ENCODE measurements at places on chromosomes 16 and 17.
A peak's percentile ranks its signal among the peaks of the same experiment; 100 is the strongest.

DNA sequence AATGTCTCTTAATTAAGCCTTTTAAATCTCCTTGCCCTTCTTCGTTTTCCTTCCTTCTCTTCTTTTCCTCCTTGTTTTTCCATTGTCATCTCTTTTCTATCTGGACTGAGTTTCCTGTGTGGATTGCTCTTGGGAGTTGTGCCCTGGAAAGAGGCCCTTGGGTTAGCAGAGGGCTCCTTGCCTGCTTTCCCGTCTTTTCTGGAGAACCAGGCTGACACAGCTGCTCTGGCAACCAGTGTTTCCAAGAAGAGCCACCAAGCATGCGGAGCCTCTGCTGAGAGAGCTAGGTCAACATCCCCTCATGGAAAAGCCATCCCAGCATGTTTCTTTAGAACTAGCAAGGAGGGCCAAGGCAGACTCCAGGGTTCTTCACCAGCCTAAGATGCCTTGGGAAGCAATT lies 75.4 kb downstream of the HLF start:
- no peak for DNase-seq

- DNase-seq = no peak
Observed at GRCh38 chr16:66439051-66439730, 12.1 kb downstream of the BEAN1 start.

DNA sequence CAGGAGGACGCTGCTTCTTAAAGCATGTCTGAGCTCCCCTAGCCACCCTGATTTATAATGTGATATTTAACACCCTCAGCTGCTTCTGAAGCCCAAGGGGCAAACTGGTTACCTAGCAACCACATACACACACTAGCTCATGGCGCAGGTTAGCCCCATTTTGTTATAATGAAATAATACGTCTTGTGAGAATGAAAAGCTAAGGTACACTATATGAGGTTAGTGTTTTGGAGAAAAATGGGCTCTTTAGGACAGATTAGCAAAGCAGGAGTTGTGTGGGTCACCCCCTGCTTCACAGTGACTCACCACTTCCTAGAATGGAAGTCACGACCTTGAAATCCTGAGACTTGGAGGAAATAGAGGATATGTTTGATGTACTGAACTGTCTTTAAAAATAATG lies 404.8 kb upstream of the HSBP1 start:
- no peak for DNase-seq

DNA sequence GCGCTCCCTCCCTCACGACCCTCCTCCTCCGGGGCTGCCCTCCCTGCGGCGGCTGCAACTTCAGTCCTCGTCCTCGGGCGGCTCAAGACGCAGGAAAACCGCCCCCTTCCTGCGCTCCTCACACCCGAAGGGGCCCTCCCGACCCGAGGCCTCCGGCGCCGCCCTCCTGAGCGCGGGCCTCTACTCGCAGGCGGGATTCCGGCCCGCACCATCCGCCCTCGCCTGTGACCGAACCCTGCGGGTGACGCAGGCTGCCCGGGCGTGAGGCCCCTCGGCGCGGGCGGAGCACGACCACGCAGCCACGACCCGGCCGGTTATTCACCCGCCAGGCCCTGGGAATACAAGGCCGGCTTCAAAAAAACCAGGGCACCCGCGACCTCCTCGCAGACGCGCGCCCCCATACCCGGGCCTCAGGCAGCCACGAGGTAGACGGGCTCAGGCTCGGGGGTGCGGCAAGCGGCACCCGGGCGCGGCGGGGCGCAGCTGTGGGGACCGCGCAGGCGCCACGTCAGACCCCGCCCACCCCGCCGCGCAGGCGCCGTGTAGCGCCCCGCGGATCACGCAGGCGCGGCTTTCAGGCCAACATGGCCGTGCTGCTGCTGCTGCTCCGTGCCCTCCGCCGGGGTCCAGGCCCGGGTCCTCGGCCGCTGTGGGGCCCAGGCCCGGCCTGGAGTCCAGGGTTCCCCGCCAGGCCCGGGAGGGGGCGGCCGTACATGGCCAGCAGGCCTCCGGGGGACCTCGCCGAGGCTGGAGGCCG lies at the start of gene SPG7:
SPG7 (plus strand) TSS at position 570 of the 757 bp plus-strand sequence; CDS start at position 585, 15 bp downstream.
- peak; percentile 87 for DNase-seq

DNA sequence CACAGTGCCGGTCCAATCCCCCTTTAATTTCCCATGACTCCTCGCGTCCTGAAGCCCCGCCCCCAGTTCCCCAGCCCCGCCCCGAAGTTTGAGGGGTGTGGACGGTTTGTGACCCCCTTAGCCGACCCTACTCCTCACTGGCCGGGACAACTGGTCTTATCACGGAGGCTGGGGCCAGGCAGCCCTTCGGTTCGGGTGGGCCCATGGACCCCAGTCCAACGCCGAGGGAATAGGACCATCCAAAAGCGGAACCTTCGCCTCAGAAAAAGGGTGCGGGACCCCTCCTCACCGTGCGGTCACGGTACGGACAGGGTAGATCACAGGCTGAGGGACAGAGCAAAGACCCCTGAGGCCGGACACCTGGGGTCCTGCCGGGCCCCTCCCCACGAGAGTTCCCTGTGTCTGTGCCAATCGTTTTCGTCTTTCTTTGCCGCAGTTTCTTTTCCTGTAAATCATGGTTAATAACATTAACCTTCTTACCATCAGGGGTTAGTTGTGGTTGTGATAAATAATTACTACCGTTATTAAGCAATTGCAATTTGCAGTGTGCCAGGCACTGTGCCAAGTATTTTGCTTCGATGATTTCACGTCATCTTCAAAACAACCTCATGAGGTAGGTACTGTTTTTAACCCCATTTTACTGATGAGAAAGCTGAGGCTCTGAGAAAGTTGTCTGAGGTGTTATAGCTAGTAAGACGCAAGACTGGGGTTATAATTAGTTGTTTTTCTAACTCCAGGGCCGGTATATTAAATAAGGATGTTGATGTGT lies 543 bp downstream of the TMUB2 start:
- DNase-seq = no peak

- no peak for DNase-seq
Observed at GRCh38 chr16:68422396-68422960, 25.8 kb downstream of the SMPD3 start.

DNA sequence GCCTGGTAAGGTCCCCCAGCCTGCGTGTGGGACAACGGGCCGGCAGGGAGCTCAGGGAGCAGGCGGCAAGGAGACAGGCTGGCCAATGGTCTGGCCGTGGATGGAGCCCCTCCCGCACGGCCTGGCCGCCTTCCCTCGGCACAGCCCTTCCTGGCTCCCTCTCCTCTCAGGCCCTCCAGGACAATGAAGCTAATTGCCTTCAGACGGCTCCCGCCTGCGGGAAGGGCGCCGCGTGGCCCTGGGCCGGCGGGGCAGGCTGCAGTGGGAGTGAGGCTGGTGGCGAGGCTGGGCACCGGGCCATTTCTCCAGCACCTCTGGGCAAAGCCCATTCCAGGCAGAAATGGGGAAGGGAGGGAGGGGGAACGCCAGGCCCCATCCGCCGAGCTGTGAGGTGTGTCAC lies 50.9 kb downstream of the ENGASE start:
- DNase-seq = no peak

DNA sequence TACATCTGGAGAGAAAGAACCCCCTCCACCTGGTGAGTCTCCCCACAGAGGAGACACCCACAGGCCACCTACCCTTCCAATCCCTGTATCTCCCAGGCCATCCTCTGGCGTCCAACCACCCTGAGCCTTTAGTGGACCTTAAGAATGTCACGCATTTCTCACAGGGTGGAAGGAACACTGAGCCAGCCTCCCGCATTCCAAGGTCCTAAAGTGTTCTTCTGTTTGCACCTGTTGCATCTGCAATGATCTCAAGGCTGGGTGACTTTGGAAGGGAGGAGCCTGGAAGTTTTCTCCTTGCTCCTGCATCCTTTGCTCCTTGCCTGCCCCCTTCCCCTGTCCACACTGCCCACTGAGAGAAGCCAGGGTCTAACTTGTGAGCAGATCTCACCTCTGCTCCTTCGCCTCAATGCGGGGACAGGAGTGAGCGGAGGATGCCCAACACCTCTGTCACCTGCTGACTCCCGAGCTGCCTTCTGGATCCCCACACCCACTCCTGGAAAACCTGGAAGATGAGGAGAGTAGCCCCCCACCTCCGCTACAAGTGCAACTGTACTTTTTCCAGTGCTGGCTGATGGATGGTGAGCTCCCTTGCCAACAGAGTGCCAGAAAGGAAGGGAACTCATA lies 3.7 kb downstream of the CHST5 start:
- no peak for DNase-seq

DNA sequence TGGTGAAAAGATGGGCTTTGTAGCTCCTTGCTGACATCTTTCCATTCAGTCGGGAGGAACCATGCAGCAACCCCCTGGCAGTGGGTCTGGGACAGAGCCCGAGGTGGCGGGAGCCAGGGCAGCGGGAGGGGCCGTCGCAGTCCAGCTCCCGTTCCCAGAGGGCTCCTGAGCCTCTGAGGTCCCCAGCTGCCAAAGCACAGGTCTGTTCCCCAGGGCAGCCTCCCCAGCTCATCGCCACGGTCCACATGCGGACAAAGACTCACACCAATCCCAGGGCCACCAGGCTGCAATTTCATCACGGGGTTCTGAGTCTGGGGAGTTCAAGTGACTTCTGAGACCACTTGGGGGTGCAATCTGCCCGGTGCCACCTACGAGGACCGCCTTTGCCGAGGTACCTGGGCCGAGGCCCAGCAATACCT lies 196.0 kb downstream of the RBFOX3 start:
- no peak for DNase-seq

GRCh38 chr16:2341456-2342447 lies 1.2 kb upstream of the ABCA3 start:
- DNase-seq = no peak

DNA sequence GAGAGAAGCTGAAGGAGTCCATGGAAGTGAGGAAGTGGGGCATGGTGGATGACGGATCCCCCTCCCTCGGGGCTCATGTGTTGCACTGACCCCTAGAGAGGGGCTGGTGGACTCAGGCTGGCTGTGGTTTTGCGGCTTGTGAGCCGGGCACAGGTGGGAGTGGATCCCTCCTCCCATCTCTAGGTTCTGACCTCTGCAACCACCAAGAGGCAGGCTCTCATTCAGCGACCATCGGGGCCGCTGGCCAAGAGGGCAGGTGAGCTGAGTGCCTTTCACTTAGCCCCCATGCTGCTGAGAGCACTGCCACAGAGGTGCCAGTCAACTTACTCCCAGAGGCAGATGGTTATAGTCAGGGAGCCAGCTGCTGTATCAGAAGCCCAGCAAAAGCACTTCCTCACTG lies 67.3 kb downstream of the SCNN1B start:
- DNase-seq = no peak

DNA sequence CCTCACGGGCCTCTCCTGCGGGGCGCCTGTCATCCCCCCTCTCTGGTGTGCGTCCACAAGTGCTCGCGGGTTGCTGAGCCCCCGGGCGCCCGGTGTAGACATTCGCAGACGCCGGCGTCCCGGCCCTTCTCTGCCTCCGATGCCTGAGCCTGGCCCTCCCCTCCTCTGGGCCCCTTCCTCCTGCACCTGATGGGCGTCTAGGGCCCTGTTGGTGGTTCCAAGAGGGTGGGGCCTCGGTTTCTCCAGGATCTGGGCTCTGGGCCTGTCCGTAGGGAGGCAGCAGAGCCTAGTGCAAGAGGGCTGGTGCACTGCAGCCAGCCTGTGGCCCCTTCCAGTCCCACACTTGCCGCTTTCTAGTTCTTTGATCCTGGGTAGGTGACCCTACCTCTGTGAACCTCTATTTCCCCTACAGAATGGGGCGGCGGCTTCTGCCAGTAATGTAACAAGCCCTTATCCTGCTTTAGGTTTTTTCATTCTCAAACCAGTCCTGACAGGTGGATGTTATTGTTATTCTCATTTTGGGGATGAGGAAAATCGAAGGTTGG lies 623 bp downstream of the E4F1 start:
- no peak for DNase-seq

- DNase-seq = no peak
Observed at GRCh38 chr16:79595931-79596450, 4.5 kb downstream of the MAF start.

GRCh38 chr17:42067371-42068091 lies 17.1 kb upstream of the C17orf113 start:
- DNase-seq = peak; percentile 66

GRCh38 chr16:35792516-35793285 lies 2333.3 kb downstream of the TP53TG3F start:
- no peak for DNase-seq

- peak; percentile 73 for DNase-seq
Observed at GRCh38 chr16:57530104-57530521, 6.3 kb downstream of the CCDC102A start.

GRCh38 chr17:42982266-42982665 lies 1.9 kb downstream of the RUNDC1 start:
- DNase-seq = no peak

DNA sequence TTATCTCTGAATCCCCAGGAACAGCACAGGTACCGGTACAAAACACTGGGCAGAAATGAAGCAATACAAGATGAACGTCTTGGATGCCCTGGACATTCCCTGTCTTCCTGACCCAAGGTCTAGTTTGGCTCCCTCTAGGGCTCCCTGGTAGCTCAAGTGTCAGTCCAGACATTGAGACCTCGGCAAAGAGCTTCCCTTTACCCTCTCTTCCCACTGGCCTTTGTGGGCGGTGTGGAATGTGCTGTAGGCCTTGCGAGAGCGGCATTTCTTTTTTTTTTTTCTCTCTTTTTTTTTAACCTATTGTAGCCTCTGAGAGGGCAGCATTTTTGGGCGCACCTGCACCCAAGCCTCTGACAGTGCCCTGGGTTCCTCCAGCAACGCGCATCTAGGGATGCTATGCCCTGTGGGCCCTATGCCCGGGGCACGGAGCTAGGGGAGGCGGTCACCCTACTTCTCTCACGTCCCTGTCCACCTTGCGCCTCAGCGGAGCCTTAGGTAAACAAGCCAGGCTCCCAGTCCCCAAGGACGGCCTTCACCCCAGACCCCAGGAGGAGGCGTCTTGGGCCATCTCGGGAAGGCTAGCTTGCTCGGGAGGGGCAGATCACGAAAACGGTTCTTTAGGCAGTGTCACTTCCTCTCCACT lies 1.2 kb upstream of the NFATC3 start:
- DNase-seq = no peak

- DNase-seq = peak; percentile 67
Observed at GRCh38 chr16:1993731-1994131, 4.0 kb downstream of the SYNGR3 start.

DNA sequence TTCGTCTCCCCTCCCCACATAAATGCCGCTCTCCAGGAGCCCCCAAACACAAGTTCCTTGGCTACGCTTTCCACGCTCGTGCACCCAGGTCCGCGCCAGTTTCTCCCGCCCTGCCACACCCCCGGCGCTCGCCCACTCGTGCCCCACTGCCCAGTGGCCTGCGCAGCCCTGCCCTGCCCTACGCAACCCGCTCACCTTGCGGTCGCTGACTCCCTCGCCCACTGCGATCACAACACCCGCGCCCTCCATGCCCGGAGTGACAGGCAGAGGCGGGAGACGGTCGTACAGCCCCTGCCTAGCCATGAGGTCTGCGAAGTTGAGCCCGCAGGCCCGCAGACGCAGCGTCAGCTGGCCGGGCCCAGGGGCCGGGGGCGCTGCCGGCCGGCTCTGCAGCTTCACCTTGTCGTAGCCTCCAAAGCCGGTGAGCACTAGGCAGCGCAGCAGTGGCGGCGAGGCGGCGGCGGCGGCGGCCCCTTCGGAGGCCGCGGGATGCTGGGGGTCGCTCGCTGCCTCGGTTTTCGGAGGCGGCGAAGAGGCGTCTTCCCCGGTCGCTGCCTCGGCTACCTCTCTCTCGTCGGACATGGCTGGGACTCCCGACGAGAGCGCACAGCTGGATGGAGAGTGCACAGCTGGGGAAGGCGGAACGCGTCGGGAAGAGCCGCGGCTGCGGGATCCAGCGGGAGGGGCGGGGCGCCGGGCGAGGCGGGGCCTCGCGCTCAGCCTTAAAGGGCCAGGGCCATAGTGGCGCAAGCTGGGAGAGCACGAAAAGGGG lies at the start of gene VAT1:
VAT1 (minus strand) TSS at position 645 of the 772 bp plus-strand sequence; CDS start at position 582, 63 bp downstream.
- DNase-seq = peak; percentile 54

Data from stimulated activated CD4-positive, alpha-beta T cell treated with anti-CD3 and anti-CD28 coated beads, Interleukin-1b, Interleukin-23, amount 100 ng/mL, for 48 hours (primary cell).